Activated CD4-positive, CD25-positive, alpha-beta regulatory T cell treated with anti-CD3 and anti-CD28 coated beads, Interleukin-2, amount 50 U/mL, for 72 hours (primary cell): ENCODE measurements at places on chromosomes 5 and 9.

GRCh38 chr5:35741126-35741716, 115.5 kb upstream of the IL7R start:
- no peak for DNase-seq

GRCh38 chr9:35702696-35703095, 13.0 kb upstream of the TPM2 start:
- no peak for DNase-seq

DNA sequence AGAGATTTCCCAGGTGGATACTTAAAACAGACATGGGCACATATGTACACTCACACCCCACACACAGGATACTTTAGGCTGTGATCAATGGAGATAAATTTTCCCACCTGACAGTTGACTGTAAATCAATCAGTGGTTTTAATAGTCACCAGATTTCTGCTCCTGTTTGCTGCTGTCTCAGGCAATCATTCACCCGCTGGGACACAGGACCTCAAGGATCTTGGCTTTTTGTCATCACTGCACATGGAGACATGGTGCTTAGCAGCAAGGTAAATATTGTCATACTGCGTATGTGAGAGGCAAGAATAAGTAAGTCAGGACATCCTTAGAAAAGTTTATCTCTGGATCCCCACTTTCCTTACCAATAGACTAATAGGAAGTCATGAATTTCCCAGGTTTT, 60.8 kb upstream of the KLF9 start:
- DNase-seq = no peak

- DNase-seq = no peak
Observed at GRCh38 chr5:113053511-113053995, 77.0 kb downstream of the DCP2 start.

GRCh38 chr9:99172124-99173091, 49.3 kb downstream of the ALG2 start:
- DNase-seq = no peak
